ENCODE measurements at places on chromosomes 5 and 9. TPM values are rescaled to one million over a fixed set of nuclear protein-coding genes. Genes with fewer than 3 reads are reported as not detected.

DNA sequence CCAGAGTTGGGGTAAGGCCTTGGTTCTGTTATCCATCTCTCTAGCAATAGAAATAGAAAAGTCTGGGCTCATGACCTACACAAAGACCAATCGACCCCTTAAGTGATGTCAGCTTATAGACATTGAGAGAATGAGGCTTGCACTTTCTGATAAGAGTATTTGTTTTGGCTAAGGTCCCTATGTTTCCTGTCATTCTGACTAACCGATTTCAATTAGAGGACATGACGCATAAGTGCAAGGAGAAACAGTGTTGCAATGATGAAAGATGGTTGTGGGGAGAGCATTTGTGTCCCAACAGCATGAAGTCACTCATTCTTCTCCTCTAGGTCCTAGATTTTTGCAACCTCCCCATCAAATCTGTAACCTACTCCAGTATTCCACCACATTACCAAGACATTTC lies 255.1 kb downstream of the MAT2B start:
- H3K4me3 ChIP-seq: no peak overlapping the region
- no peaks in the 10 kb centered on the region for H3K27me3 ChIP-seq
- DNase-seq: peak; percentile 98
- H3K36me3 ChIP-seq: no peaks in the 10 kb centered on the region

Gene C5orf58
- total RNA-seq: not detected

Gene SPINK1
- not detected for total RNA-seq

Gene GNG10
- total RNA-seq: 23.4 TPM

DNA sequence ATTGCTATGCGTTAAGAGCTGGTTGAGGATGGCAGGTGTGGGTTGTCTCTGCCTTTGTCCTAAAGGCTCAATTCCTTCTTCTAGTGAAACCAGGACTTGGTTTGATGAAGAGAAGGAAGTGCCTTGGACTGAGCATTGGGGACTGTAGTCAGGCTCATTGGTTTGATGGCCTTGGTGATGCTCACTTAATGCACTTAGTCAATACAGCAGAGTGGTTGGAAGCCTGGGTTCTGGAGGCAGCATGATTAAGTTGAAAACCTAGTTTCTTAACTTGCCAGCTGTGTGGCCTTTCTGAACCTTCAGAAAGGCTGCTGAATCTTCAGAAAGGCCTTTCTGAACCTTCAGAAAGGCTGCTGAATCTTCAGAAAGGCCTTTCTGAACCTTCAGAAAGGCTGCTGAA lies 52.4 kb downstream of the PTTG1 start:
- H3K4me1 ChIP-seq: no peaks in the 10 kb centered on the region
- H3K4me3 ChIP-seq: no peak overlapping the region
- no peaks in the 10 kb centered on the region for H3K27me3 ChIP-seq
- no peak overlapping the region for H3K27ac ChIP-seq

- no peak overlapping the region for H3K27ac ChIP-seq
- DNase-seq: no peak
- H3K36me3 ChIP-seq: no peaks in the 10 kb centered on the region
- H3K4me1 ChIP-seq: no peaks in the 10 kb centered on the region
These were observed 490.9 kb downstream of the NFIB start for GRCh38 chr9:13823026-13823425.
